Left cardiac atrium (tissue), 4 donors: ENCODE measurements at places on chromosomes 3 and 15. TPM values are rescaled to one million over a fixed set of nuclear protein-coding genes. Genes with fewer than 3 reads are reported as not detected.

Gene RASGRP1
- total RNA-seq, result 1.6 TPM

Gene RHOV
- not detected for total RNA-seq

Gene BFSP2
- total RNA-seq, result not detected

Gene TM4SF18
- 12.5 TPM for total RNA-seq

Gene CACNA2D2
- total RNA-seq, result 7.8 TPM

Gene ALDH1L1
- total RNA-seq, result 20.2 TPM

Gene MINAR1
- 0.34 TPM for total RNA-seq

Gene PIERCE2
- 1.2 TPM for total RNA-seq

Gene APOD
- 256 TPM for total RNA-seq

Gene CRYGS
- 0.94 TPM for total RNA-seq

Gene SAMD7
- total RNA-seq, result not detected

Gene SH3GL3
- total RNA-seq, result 0.63 TPM

Gene SAXO2
- total RNA-seq, result 2.7 TPM

Gene GABRB3
- 26.1 TPM for total RNA-seq

Gene GPR176
- total RNA-seq, result 2.9 TPM

Gene RPSA
- 579 TPM for total RNA-seq
